ENCODE measurements at places on chromosomes 5 and 9.

- no peak for DNase-seq
These were observed 51.0 kb upstream of the FYB1 start for GRCh38 chr5:39270225-39270848.

DNA sequence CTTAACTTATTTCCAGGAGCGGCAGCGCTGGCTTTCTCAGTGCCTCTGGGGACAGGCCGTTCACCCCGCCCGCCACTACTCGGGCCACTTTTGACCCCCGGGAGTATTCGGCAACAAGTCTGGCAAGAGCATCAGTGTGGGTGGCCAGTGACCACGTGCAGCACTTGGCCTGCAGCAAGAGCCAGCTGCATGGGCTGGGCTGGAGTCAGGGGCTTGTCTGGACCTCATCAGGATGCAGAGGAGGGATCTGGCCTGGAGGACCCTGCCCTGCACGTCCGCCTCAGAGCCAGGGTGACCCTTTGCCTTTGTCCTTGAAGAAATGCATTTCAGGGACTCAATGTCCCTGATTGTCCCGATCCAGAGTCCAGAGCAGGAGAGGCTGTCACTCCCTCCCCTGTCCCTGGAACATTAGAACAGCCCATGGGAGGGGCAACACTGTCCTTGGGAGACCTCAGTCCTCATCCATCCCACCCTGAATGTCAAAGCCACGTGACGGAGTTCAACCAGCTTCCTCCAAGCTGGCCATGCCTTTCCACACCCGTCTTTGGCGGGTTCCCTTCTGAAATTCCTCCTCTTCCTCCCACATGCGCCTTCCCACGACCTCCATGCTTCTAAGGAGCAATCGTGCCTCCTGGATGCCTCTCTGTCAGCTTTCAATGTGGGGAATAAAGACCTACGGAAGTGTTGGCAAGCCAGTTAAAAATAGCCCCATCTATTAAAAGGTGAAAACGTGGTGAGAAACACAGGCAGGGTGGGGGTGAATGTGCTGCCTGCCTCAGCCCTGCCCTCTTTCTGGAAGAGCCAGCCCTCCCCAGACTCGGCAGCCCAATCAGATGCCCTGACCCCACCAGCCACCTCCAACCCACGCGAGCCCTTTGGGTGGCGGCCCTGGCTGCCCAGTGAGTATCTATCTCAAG is 99.0 kb downstream of the OLFM1 start:
- DNase-seq = no peak

GRCh38 chr9:136088481-136088938 is 6.6 kb downstream of the NACC2 start:
- no peak for DNase-seq

DNA sequence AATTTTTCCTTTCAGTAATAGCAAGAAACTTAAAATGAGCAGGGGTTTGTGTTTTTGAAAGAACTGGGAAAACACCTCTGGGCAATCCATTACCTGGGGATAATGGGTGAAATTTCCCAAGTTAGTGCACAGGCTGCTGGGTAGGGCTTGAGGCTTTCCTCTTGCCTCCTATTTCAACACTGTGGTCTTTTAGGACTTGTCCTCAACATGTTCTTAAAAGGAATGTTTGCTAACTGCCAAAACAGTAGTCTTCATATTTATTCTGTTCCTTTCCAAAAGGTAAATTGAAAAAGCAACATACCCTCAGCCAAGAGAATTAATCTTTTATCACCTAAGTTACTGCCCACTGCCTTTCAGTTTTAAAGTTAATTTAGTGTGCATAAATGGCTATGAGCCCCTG is 158.3 kb upstream of the CCDC152 start:
- no peak for DNase-seq

DNA sequence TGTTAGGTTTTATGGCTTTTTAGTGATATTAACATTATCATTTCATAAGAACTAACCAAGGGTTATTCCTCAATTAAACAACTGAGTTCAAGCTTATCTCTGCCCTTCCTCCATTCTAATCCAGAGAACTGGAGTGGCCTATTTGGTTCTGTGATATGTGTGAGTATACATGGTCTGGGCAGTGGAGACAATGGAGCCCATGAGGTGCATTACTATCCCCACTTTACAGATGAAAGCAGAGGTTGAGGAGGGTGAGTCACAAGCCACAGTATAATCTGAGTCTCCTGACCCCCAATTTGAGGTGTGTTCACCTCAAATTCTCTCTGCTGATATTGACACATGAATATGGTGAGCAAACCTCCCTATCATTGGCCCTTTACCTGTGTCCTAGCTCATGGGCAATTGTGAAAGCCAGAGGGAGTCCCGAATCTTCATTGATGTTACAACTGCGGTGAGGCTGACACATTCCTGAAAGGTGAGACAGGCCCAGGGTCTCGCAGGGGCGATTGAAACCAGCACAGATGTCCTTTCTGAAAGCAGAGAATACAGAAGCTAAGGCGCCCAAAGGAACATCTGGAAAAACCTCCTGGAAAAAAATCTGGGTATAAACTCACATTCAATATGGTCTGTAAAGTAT is 217.2 kb downstream of the TARS1 start:
- no peak for DNase-seq

- DNase-seq = no peak
These were observed 52.1 kb downstream of the NIPSNAP3B start for GRCh38 chr9:104815851-104816565.

DNA sequence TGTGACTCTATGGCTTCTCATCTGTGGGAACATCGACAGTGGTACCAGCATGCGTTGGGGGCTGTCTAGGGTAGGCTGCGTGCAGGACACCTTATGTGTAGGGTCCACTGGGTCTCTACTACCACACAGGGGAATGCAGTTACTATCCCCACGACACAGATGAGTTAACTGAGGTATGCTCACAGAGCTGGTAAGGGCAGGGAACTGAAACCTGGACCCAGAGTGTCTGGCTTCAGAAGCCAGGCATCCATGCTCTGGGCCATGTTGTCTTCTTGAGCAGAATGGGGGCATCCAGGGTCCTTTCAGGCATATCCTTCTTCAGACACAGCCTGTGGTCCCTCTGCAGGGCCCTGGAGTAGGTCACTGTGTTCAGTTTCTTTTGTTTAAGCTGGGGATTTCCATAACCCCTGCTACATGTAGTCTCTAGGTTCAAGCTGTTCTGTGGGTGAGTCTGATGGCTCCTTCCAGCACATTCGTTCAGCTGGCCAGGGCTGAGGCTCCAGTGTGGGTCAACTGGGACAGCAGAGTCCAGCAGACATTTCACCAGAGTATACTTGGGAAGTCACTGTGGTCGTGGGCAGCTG is 148.8 kb downstream of the GADD45G start:
- DNase-seq = no peak

GRCh38 chr5:150442699-150443080 is 6.8 kb downstream of the RPS14 start:
- no peak for DNase-seq

GRCh38 chr5:76974785-76975184 is 21.9 kb downstream of the CRHBP start:
- no peak for DNase-seq

DNA sequence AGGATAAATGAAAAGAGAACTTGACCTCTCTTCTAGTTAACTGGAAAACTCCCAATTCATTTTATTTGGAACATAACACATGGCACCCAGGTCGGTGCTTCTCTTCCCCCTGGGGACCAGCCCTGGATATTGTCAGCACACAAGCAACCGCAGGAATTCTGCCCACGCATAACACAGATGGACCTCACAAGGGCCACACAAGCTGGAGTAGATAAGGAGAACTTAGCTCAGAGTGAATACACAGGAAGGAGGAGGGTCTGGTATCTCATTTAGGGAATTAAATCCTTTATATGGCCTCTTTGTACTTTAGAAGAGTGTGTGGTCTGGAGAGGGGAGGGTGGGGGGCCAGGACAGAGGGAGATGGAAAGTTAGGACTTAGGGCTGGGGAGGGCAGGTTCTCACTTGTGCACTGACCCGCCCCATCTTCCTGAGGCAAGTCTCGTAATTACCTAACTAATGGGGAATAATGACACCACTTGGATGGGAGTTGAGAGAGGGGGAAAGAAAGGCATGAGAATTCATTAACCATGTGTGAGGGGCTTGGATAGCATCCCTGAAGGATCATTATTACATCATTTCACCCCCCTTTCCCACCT is 341.2 kb upstream of the WWC1 start:
- DNase-seq = no peak

DNA sequence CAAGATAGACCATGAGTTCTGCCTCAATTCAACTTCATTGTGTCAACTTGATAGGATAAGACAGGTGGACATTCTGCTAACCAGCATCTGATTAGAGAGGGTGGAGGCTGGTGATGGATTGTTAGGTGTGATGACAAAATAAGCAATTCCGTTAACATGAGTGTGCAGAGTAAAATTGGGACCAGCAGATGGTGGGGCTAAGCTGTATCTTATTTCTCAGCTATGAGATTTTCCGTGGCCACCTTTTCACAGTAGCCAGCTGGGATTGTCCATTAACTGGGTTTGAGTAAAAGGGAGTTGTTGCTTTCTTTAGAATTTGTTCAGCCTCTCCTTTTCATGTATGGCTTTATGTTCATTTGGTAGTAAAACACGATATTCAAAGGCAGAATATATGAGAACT is 28.8 kb upstream of the TAL2 start:
- DNase-seq = no peak

DNA sequence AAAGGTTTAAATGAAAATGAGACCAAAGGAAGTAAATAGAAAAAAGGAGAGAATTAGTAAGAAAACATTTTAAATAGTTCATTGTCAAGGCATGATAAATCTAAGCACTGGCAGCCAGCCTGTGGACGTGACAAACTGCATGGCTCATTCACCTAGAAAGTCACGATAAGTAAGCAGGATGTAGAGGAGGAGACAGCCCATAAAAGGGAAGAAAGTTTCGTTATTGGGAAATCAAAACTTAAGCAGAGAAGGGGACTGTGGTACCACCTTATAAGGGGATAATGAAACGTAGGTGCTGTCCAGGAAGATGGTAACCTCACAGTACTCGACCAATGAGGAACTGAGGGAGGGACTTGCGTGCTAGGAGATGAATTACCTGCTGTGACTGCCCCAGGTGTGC is 494.5 kb upstream of the GRAMD2B start:
- no peak for DNase-seq
